RPMI7951 (cell line): ENCODE measurements at places on chromosomes 5 and 9.

- DNase-seq: no peak
Measured at GRCh38 chr5:137611011-137611580, 112.0 kb upstream of the SPOCK1 start.

DNA sequence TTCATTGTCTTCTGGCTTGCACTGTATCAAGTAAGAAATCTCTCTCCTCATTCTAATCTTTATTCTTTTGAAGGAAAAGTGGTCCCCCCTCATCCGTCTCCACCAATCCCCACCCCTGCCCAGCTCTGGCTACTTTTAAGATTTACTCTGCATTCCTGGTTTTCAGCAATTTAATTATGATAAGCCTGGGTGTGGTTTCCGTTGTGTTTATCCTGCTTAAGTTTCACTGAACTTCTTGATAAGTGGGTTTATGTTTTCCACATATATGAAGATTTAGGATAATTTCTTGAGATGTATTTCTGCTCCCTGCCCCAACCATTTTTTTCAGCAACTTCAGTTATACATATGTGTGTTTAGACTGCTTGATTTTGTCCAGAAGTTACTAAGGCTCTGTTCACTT is 46.5 kb downstream of the PTBP3 start:
- DNase-seq: no peak

- no peak for DNase-seq
Measured at GRCh38 chr9:127241354-127241753, 23.2 kb upstream of the GARNL3 start.

DNA sequence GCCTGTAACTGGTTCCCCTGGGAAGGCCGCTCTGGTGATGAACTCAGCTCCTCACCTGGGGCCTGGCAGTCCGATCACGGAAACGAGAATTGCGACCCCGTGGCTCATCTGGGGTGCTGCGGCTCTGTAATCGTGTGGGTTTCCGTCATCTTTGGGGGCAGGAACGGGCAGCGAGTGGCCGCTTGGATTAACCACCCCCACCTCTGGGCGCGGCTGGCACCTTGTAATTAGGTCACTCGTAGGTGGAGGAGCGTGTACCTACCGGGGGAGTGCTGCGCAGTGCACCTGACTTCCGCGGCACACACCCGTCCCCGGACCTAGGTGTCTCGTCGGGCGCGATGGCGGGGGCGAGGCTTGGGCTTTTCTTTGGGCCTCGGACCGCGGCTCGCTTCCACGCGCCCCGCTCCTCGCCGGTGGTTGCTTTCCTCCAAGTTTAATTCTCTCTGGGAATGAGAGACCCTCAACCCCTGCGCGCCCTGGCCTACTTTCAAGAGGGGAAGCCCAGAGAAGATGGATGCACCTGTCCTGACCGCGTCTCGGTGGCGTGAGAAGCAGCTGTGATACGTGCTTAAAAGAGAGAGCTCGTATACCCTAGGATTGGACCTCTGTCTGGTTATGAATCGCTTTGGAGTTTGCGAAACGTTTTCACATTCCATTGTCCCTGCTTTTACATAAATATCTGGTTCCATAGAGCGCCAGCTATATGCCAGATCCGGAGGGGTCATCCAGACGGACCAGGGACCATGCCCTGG is 744 bp upstream of the PPP2CA start:
- DNase-seq: no peak
